CD4-positive, alpha-beta T cell treated with Interleukin-15 for 4 hours (primary cell): ENCODE measurements at places on chromosomes 12 and 14.

- DNase-seq, result no peak
Observed at GRCh38 chr12:102438827-102439210, 41.5 kb downstream of the IGF1 start.

DNA sequence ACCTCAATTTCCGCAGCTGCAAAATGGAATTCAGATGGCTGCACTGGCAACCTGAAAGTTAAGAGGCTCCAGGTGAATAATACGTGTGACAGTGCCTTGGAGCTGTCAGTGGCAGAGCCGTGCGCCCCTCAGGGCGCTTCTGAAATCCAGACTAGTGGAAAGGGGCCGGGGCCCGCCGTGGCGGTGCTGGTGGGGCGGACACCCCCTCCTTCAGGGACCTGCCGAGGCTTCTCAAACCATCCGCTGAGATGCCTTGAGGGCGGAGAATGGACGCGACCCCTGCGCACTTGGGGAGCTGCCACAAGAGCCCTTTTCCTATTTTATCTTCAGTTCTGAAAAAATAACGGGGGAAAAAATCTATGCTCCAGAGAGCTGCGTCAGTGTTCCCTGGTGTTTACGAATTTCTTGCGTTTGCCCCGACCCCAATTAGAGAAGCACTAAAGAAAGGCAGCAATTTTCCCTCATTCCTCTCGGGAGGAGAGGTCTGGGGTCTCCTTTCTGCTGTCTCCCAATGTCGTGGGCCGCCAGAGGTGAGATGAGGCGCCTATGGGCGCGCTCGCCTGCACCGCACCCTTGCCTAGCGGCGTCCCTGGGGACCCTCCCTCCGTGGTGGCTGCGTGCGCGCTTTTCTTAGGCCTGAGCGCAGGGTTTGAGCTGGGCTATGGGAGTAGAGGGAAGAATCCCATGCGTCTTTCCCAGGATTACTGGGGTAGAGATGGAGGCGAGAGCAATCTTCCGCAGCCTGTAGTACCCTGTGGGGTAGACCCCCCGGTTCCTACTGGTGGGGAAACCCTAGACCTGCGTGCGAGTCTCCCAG lies 2.2 kb downstream of the NOS1 start:
- DNase-seq, result no peak

GRCh38 chr12:59600171-59600570 lies 4.3 kb downstream of the SLC16A7 start:
- DNase-seq, result no peak

GRCh38 chr14:100304825-100305323 lies 1.4 kb downstream of the SLC25A29 start:
- DNase-seq, result no peak

- DNase-seq, result no peak
Observed at GRCh38 chr12:5260591-5261086, 171.3 kb upstream of the NTF3 start.
